ENCODE measurements at places on chromosomes 2 and 18.

DNA sequence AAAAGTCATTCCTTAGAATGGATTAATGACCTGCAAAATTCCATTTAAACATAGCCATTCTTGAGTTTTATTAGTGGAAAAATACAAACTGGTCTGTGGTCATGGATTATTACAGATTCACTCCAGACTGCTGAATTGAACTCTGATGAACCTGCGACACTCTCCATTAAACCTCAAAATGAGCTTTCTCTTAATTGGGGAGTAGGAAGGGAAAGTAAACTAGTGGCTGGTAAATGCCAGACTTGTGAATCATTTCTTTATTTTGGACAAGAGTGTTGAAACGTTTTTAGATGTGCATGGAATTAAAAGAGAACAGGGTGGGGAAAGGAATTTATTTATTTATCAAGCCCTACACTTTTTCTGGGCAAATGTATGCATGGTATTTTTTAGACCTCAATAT, 321.2 kb upstream of the FANCL start:
- no peak for DNase-seq

- no peak for DNase-seq
These were observed 22.4 kb downstream of the TWSG1 start for GRCh38 chr18:9356976-9357375.

GRCh38 chr18:582465-582864, 2.3 kb downstream of the CETN1 start:
- DNase-seq, result no peak

DNA sequence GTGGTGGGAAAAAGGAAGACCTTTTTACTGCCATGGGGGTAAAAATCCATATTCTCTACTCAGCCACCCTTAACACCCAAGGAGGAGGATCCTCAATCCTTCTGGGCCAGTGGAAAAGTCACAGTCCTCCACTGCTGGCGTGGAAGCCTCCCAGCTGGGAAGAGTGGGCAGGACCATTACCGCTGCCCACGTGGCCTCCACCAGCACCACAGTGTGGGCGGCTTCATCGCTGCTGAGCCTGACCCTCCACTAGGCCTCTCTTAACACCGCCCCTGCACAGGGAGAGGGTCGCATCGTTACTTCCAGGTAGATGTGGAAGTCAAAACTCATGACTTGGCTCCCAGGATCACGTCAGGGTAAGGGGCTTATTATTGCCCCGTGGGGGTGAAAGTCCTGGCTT, 656.5 kb downstream of the SUCLG1 start:
- no peak for DNase-seq

GRCh38 chr2:214217599-214217998, 193.3 kb upstream of the VWC2L start:
- DNase-seq, result no peak

GRCh38 chr18:11850821-11851145, 430 bp upstream of the CHMP1B start:
- no peak for DNase-seq

DNA sequence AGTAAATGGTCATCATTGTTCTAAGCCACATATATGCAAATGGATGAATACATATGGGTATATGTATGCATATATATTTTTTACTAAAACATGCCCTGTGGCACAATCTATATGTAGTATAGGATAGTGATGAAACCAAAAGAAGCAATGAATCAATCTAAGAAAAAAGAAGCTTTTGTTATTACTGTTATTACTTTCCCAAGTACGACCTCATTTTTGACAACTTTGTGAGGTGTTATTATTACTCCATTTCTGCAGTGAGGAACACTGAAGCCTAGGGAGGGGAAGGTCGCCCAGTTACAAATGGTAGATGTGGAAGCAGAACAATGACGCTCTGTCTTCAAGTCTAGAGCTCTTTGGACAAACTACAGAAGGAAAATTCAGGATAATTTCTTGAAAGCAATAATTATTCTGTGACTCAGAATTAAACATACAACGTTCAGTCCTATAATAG, 38.3 kb downstream of the STAT4 start:
- no peak for DNase-seq

DNA sequence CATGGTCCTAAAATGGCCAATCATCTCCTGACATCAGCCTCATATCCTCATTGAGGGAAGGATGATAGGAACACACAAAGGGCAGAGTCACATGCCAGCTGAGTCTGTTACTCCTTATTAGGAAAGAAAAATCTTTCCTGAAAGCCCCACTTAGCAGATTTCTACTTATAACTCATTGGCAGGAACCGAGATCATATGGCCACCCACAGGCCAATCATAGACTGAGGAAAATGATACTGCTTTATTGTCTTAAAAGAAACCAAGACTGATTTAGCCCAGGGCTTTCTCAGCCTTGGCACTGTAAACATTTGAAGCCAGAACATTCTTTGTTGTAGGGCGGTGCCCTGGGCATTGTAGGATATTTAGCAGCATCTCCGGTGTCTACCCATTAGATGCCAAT, 18.7 kb downstream of the GKN2 start:
- no peak for DNase-seq

DNA sequence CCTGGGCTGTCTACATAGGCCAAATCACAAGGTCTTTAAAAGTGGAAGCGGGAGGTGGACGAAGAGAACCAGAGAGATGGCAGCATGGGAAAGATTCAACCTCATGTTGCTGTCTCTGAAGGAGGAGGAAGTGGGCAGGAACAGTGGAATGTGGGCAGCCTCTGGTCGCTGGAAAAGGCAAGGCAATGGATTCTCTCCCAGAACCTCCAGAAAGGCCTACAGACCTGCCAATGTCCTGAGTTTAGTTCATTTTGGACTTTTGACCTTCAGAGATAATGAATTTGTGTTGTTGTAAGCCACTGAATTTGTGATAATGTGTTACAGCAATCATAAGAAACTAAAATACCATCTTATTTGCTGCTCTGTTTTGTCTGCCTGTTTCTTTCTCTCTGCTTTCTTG, 122.5 kb downstream of the RNF152 start:
- no peak for DNase-seq

GRCh38 chr2:86787736-86788135, 3.0 kb downstream of the CD8A start:
- no peak for DNase-seq

DNA sequence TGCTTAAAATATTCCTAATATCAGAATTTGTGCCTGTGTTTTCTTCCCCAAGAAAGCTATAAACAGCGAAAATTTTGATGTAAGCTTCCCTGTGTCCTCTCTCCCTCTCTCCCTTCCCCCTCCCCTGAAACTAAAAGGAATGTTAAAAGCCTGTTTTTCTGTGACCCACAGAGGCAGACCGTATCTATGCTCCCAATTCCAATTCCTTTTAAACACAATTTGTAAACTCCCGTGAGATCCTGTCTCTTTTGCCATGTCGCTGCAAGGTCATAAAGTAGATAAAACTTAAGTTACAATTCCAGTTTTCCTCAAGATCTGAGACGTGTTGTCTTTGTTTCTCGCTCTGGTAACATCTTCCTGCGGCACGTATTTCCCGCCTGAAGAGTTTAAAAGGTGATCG, 23.3 kb downstream of the SKA1 start:
- DNase-seq, result no peak

DNA sequence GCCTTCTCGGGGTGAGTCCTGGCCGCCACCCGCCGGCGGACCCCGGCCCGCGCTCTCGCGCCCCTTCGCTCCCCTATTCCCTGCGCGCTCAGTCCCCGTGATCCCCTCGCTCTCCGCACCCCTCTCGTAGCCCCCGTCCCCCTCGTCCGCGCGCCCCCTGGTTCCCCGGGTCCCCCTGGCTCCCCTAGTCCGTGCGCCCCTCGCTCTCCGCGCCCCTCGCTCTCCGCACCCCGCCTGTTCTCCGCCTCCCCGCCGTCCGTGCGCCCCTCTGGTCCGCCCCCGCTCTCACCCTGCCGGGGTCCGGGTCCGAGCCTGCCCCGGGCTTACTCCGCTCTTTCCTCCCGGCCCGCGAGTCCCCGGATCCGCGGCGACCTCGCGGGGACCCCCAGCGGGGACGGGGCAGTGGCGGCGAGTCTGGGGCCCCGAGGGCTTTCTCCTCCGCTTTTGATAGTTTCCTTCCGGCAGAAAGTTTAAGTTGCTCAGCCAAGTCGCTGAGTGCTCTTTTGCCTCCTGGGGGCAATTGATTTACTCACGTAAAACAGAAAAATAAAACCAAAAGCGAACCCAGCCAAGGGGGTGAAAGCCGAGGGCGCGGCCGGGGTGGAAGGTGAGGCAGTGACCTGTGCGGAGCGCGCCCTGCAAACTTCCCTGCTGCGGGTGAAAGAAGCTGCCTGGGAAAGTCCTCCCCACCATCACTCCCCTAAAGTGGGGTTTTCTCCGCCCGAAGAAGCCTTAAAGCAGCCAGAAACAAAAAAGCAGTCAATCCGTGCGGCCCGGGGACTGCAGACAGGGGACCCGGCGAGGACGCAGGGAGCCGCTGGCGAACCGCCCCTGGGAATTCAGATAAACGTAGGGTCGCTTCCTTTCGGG, 568 bp downstream of the RAB31 start:
- peak; percentile 88 for DNase-seq

DNA sequence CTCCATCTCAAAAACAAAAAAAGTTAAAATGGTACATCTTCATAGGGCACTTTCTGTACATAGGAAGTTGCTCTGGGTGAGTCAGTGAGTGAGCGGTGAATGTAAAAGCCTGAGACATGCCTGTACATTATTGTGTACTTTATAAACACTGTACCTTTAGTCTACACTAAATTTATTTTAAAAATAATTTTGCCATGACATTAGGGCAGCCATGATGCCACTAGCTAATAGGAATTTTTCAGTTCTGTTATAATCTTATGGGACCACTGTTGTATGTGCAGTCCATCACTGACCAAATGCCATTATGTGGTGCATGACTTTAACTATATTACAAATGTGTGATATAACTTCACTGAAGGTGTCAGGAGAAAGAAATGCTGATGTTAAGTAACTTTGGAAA, 11.0 kb upstream of the TXNDC2 start:
- DNase-seq, result no peak

- no peak for DNase-seq
These were observed 17.9 kb downstream of the LRRFIP1 start for GRCh38 chr2:237645261-237645660.

GRCh38 chr2:158464426-158465281, 7.9 kb downstream of the PKP4 start:
- no peak for DNase-seq

- no peak for DNase-seq
These were observed at the start of gene LRP1B for GRCh38 chr2:142131010-142131669. Gene LRP1B (minus strand): TSS chr2:142131016. CDS start chr2:142130729, 287 bp downstream.

- DNase-seq, result peak; percentile 31
These were observed 98.6 kb downstream of the KCNS3 start for GRCh38 chr2:17976871-17977746.

GRCh38 chr2:64295326-64296139, 151.3 kb upstream of the PELI1 start:
- DNase-seq, result no peak

- no peak for DNase-seq
These were observed 50.7 kb downstream of the CRIM1 start for GRCh38 chr2:36406296-36406695.

- DNase-seq, result peak; percentile 47
These were observed 16.7 kb upstream of the RAPH1 start for GRCh38 chr2:203551778-203552177.

DNA sequence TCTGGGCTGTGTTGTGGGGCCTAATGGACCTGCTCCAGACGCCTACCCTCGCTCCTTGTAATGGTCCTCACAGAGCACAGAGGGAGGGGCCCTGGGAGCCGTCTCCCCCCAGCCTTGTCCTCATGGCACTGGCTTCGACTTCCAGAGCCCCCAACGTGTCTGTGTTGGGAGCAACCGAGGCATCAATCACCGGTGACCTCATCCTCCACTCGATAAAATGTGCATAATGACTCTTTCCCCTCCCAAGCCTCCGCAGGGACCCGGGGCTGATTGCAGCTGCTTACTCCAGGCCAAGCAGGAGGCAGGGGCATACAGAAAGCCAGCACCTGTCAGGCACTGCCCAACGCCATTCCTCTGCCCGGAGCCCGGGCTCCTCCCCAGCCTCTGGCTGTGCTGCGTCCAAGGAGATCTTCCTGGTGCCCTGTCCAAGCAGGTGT, 271.7 kb downstream of the NDUFA10 start:
- DNase-seq, result no peak

GRCh38 chr2:20080428-20080827, 29.0 kb upstream of the LAPTM4A start:
- DNase-seq, result peak; percentile 18

DNA sequence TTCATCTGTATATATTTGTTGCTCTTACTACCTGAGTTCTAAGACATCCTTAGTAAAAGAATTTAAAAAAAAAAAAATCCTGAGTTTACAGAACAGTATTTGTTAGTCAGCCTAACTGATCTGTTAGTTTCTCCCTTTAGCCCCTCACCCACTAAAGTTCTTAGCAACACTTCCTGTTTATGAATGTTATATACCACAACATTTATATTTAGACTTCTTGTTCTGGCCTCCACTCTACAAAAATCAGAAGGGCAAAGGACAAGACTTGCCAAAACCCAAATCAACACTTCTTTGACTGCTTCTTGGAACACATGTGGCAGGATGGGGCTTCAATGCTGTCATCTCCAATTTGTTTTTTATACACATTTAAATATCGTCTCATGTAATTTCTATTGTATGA, 71.1 kb downstream of the MGAT5 start:
- no peak for DNase-seq

All from upper lobe of left lung (tissue), 6 donors.